ENCODE measurements at places on chromosomes 16 and 17. TPM values are rescaled to one million over a fixed set of nuclear protein-coding genes. Genes with fewer than 3 reads are reported as not detected.

The CMTM2 gene
- 0.95 TPM for total RNA-seq

The SGF29 gene
- total RNA-seq, result 33.6 TPM

The MYH3 gene
- total RNA-seq, result 8.1 TPM

The CLEC10A gene
- total RNA-seq, result not detected

The TMEM92 gene
- total RNA-seq, result 0.47 TPM

- no peak for DNase-seq
These were observed 1.5 kb downstream of the THOC6 start for GRCh38 chr16:3025032-3026002.

GRCh38 chr17:43673516-43674323 is 12.0 kb upstream of the MEOX1 start:
- peak; percentile 92 for DNase-seq
